ENCODE measurements at places on chromosomes 1 and 21. TPM values are rescaled to one million over a fixed set of nuclear protein-coding genes. Genes with fewer than 3 reads are reported as not detected.

LENEP gene
- 0.66 TPM for total RNA-seq

GRCh38 chr1:207815913-207816291, 64.0 kb downstream of the CD46 start:
- peak; percentile 39 for DNase-seq

DNA sequence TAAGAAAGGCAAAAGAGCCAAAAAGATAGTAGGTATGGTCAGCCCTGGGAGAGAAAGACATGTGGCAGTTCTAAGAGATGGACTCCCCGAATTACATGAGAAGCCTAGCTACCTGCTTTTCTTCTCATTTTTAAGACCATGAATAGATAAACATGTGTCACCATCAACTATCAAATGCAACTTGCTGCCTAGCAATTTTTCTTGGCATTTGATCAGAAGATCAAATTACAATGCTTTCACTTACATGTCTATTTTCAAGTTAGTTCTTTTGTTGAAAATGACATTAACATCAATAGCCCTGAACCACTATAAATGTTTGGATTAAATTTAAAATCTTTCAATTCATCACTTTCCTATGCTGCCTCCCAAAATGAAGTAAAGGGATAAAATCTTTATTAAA, 212.3 kb downstream of the HHIPL2 start:
- DNase-seq, result no peak

DNA sequence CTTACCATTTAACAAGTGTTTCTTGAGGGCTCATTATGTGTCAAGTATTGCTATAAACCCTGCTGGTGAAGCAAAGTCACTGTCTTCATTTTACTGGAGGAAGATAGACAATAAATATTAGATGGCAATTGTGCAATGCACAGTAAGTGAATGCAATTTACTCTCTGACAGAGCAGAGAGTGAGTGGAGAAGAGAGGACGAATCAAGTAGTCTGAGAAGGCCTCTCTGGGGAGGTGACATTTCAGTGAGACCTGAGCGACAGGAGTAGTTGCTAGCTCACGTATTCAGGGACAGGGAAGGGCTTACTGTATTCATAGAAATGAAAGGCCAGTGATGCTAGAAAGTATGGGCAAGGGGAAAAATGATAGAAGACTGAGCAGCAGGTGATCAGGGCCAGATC, 1.2 kb upstream of the NMNAT2 start:
- no peak for DNase-seq

- DNase-seq, result no peak
These were observed 426.5 kb upstream of the BRINP3 start for GRCh38 chr1:190904091-190904695.

DNA sequence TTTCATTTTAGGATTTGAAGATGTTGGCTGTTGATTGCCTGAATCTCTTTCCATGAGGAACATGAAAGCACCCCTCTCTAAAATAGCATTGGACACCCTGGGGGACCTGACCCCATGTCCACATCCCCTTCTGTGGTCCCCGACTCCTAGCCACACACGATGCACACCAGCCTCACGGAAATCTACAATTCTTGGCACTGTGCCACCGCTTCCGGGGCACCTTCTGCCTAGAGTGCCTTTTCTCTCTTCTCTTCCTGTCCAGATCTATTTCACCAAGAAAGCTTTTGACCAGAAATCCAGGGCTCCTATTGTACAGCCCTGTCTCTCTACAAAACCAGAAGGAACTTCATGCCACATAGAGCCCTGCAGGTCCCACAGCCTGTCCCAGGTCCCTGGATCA, 50.3 kb downstream of the MYSM1 start:
- DNase-seq, result no peak

- DNase-seq, result no peak
These were observed 16.8 kb downstream of the GNG12 start for GRCh38 chr1:67816506-67816905.

DNA sequence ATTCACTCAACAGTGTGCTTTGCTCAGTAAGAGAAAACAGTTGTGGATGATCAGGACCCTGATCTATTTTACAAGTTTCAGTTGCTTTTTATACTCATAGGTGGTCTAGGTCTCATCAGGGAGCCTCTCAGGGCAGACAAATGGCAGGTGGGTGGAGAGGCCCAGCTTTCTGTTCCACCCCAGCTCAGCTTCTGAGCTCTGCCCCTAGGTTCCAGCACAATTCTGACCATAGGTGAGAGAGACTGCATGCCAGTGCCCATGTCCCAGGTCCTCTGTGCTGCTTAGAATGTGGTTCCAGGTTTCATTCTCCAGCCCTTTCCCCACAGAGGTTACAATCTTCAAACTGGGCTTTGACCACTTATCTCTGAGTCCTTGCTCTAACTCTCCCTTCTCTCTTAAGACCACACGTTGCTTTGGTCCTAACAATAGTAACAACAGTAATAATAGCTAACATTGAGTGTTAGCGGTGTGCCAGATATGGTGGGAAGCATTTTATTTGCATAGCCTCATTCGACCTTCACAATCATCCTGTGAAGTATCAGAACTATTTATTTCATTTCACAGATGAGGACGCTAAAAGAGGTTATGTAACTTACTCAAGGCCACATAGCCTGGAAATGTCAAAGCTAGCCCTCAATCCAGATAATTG, 19.6 kb upstream of the DUSP10 start:
- no peak for DNase-seq

- peak; percentile 38 for DNase-seq
These were observed 83.9 kb downstream of the MAST2 start for GRCh38 chr1:45887156-45887842.

DNA sequence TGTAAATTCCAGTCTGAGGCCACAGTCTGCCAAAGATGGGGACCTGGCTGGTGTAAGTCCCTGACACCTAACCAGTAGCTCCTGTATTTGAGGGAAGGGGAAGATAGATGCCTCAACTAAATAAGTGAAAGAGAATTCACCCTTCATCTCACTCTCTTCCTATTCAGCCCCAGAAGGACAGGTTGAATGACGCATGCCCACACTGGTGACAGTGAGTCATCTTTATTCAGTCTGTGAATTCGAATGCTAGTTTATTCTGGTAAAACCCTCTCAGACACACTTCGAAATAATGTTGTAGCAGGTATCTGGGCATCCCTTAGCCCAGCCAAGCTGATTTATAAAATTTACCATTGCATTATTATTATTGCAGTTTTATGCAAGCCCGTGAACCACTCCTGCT, 617.0 kb upstream of the PRMT6 start:
- no peak for DNase-seq

DNA sequence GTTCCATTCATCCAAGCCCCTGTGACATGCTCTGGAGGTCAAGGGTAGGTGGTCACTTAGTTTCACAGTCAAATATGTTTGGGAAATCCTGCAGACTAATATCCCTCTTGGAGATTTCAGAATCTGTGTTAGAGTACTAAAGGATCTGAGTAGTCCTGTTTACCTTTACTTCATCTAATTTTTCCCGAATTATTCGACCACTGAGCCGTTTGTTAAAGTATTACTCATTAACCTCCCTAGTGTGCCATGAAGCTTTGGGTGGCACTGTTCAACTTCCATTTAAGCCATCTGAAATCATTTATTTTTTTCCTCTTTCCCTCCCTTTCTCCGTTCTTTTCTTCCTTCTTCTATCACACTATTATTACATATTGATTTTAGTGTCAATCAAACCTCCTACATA, 109.9 kb downstream of the NGF start:
- no peak for DNase-seq

- no peak for DNase-seq
These were observed 23.2 kb downstream of the CD1D start for GRCh38 chr1:158203693-158204457.

WNT9A gene
- total RNA-seq, result not detected

- DNase-seq, result no peak
These were observed 47.6 kb downstream of the SPSB1 start for GRCh38 chr1:9340172-9340854.

SPRR5 gene
- total RNA-seq, result not detected

DNA sequence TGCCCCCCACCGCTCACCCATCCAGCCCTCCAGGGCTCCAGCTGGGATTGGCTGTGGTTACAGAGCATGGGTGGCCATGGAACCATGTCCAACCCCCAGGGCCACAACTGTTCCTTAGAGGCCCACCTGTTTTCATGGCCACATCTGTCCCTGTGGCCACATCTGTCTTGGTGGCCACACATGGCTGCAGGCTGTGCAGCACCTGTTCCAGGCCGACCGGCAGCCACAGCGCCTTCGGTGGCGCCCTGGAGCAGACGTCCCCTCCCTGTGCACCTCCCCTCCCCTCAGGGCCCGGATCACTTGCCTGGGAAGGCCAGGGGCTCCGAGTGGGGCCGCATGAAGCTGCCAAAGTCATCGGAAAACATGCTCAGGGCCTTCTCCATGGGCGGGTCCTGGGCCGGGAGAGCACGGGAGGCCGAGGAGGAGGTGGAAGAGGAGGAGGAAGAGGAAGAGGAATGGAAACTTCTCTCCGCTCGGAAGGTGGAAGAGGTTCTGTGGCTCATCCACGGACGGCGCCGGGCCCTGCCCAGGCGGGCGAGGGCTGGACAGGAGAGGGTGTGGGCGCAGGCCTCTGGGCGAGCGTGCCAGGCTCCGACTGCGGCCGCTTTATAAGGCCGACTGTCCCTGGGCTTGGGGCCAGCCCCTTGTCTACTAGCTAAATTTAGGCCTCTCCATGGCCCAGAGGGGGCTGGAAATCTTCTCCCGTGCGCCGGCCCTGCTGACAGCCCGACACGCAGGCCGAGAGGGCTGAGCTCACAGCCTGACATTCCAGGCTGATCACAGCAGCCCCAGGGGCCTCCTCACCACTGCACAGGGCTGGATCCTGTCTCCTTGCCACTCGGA, at the start of gene HSPB7:
Gene HSPB7 (minus strand): TSS at position 583 of the 843 bp plus-strand sequence. CDS start 80 bp downstream, at position 503.
- DNase-seq, result no peak

ATP13A2 gene
- total RNA-seq, result 24.3 TPM

PPCS gene
- total RNA-seq, result 47.5 TPM

DNA sequence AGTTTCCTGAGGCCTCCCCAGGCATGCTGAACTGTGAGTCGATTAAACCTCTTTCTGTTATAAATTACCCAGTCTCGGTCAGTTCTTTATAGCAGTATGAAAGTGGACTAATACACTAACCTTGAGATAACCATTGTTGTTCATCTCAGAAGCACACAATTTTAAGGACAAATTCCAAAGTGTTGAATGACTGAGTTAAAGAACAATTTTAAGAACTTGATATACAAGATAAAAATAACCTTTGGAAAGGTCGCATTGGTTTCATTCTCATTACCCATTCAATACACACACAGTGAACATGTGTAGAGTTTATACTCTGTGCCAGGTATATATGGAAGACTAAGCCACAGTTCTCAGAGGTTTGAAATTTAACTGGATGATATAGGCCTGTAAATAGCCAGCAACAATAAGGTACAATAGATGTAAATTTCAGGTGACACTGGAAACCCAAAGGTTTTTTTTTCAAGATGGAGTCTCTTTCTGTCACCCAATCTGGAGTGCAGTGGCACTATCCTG, 19.1 kb upstream of the SRSF10 start:
- no peak for DNase-seq

DNA sequence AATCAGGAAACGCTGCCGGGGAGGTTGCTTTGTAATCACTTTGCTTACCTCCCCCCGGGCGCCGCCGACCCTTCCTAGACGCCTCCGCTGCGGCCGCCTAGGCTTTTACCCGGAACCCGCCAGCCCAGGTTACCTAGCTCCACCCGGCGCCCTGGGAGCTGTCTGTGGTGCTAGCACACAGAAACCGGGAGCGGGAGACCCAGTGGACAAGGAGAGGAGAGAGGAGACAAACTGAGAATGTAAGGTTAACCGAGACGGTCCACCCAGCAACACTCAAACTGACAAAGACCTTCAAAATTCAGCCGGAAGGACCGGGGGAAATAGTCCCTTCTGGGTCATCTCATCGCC, 9.8 kb downstream of the BARHL2 start:
- peak; percentile 39 for DNase-seq

DNA sequence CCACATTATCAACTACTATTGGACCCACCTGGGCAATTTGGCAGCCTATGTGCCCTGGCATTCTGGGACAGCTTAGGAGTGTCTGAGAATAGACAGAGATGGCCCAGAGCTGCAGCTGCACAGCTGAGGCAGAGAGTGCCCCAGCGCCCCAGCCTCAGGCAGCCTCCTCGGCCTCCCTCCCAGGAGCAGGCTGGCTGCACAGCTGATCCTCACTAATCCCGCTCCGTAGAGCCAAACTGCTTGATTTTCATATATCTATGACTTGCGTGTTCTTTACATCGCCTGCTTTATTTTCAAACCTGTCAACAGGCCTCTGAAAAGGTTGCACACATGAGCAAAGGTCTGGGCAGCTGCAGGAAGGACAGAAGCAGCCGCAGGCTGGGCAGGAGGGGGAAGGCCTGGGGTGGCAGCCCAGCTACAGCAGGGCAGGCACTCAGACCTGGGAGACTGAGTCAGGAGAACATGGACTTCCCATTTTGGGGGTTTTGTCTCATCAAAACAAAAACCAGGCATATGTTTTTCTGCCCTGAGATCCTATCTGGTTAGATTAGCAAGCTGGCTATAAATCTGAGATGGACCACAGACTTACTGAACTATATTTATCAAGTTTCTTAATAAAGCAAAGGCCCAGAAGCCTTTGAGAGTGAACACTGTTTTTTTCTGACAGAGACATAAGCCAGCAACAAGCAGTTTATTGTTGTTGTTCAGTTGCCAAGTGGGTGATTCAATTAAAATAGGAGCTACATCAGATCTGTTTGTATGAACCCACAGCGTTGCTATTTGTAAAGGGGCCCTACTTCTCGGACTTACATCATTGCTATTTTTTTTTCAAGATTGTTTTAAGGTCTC, 301.8 kb upstream of the DUSP10 start:
- DNase-seq, result no peak

DYNLT5 gene
- total RNA-seq, result not detected

BCAN gene
- not detected for total RNA-seq

GJB5 gene
- total RNA-seq, result not detected

SPRR4 gene
- not detected for total RNA-seq

GRCh38 chr1:156025876-156026275, 5.1 kb upstream of the SSR2 start:
- DNase-seq, result peak; percentile 45

DNA sequence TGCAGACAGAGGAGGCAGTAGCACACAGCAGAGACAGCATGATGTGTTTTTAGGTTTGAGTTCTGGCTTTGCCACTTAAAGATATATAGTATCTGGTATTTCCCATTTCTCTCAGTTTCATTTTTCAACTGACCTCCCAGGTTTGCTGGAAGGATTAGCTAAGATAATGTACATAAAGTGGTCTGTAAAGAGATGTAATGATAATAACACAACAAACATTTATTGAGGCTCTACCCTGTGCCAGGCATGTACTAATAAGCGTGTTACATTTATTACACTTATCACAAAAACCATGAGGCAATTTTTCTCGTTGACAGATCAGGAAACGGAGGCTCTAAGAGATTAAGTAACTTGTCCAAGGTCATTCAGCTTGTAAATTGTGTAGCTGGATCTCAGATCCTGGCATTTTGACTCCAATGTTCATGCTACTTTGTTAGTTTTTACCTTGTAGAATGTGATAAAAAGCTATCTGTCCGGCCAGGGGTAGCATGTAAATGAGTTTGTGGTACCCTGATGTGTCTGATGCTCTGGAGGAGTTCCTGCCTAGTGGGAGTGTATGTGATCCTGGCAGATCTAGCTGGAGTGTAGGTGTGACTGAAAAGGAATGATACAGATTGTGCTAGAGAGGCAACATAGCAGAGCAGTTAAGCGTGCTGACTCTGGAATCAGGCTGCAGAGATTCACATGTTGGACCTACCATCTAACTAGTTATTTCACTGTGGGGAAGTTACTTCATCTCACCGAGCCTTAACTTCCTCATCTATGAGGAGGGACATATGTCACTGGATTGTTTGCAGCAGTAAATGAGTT, 146.6 kb downstream of the VPS13D start:
- no peak for DNase-seq

LEMD1 gene
- total RNA-seq, result not detected

Data from activated naive CD8-positive, alpha-beta T cell treated with anti-CD3 and anti-CD28 coated beads for 36 hours (primary cell).